ENCODE measurements at places on chromosomes 6 and 20.

DNA sequence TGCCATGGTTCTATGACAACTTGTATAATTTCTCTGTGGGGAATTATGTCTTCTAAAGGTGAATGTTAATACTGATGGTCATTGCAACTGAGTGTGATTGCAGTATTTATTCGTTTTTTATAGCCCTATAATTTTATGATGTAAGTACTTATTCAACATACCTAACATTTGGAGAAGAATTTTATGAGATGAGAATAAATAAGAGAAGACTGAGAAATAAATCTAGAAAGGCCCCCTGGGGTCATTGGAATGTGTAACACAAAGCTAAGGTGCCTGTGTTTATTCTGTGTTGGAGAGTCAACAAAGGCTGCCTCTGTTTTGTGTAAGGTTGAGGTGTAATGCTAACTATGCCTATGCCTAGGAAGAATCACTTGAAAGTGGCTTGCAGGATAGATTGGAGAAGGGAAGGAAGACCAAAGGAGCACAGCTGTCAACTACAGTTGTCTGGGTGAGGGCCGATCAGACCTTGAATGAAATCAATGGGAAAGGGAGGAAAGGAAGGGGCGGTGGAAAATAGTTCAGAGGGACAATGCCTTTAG is 1076.7 kb downstream of the KIF16B start:
- DNase-seq = no peak

- peak; percentile 88 for DNase-seq
Measured at GRCh38 chr6:150761771-150762170, 103.7 kb upstream of the MTHFD1L start.

DNA sequence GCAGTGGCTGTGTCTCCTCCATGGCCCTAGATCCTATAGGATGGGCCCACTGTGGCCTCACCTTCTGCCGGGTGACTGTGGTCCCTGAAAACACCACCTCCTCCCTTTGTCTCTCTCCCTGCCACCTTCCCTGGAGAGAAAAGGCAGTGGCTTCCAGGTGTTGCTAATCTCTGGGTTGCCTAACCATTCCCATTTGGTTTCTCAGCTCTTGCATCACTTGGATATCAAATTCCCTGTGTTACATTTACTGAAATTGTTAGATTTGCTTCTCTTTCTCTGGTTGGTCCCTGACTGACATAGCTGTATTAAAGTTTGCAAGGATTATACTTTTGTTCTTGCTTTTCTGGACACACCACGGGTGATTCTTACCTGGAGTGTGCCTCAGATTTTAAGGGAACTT is 9.3 kb upstream of the ZFP64 start:
- DNase-seq = no peak

GRCh38 chr6:145953200-145953599 is 11.0 kb downstream of the SHPRH start:
- DNase-seq = no peak

DNA sequence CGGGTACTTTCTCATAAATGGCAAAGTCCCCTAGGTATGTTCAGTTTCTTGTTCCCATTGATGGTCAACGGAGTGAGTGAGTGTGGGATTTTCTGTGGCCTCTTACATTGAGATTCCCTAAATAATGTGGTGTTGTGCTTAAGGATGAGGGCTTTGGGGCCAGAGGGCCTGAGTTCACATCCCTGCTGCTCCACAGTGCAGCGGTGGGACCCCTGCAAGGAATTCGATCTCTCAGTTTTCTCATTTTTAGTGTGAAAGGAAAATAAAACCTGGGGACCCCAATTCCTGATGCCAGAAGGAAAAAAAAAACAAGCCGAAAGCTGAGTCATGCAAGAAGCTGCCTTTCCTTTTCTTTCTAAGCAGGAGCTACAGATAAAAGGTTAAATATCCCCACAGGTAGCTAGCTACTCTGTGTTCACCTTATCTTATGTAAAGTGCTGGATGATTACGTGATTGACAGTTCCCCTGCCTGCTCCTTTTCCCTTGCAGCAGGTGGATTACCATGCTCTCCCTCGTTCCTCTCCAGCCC is 120.2 kb upstream of the CLDN20 start:
- DNase-seq = peak; percentile 39

DNA sequence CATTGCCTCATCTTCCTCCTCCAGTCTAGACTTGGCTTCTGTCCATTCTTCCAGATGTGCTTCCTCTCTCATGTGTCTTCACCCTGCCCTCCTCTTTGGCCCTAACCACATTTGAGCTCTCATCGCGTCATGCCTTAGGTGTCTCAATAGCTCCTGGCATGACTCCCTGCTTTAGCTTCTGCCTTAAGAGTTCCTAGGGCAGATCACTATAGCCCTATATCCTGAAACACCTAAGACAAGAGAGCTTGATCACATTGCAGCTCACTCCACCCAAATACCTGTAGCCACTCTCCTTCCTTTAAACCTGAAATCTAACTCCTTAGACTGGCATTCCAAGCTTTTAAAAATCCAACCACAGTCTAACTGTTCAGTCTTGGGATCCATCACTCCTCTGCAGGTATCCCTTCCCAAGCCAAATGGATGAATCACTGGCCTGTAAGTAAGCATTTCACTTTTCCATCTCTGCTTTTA is 69.0 kb upstream of the STXBP5 start:
- DNase-seq = peak; percentile 17

GRCh38 chr6:30687659-30688431 is 1.4 kb upstream of the PPP1R18 start:
- DNase-seq = peak; percentile 65

GRCh38 chr20:32231245-32231644 is 23.6 kb downstream of the POFUT1 start:
- DNase-seq = peak; percentile 4

DNA sequence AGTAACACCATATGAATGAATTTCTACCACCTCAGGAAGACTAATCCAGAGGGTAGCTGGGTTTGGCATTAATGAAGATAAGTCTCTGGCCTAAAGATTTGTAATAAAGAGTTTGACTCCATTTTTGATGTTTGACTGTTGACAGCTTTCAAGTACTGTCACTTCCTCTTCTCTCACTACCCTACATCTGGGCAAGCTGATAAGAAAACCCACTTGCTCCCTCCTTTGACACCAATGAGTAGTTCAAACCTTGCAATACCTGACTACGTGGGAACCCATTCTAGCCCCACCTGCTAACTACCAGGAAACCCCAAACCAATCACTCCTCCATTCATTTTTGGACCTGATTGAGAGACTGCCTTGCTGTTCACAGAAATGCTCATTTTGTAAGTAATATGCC is 621.5 kb downstream of the TENT5A start:
- no peak for DNase-seq

DNA sequence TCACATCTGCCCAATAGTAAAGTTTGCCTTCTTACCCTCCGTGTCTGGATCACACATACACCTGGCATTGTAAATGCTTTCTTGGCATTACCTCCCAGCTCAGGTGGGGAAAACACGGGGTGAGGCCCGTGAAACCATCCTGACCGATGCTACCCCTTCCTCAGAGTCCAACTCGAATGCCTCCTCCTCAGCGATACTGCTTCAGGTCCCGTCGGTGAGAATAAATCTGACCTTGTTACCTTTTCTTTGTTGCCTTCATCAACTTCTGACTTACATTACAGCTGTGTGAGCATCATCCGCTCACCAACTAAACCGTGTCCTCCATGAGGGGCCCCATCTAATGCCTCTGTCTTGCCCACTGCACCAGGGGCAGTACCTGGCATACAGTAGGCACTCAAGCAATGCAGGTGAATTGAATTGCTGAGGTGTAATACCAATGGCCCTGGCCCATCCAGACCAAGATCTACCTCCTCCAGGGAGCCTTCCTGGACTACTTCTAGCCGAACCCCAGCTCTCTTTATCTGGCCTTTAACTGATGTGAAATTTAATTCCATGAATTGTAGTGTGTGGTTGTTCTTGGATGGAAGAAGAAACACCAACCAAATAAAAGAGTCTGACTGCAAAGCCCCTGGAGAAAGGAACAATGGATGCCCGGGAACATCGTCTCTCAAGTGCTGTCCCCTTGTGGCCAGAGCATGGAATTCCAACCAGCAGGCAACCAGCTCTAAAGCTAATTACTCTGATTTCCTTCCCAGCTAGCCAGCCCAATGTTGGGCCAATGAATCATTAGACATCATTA is 141.5 kb downstream of the ANKRD60 start:
- peak; percentile 84 for DNase-seq

DNA sequence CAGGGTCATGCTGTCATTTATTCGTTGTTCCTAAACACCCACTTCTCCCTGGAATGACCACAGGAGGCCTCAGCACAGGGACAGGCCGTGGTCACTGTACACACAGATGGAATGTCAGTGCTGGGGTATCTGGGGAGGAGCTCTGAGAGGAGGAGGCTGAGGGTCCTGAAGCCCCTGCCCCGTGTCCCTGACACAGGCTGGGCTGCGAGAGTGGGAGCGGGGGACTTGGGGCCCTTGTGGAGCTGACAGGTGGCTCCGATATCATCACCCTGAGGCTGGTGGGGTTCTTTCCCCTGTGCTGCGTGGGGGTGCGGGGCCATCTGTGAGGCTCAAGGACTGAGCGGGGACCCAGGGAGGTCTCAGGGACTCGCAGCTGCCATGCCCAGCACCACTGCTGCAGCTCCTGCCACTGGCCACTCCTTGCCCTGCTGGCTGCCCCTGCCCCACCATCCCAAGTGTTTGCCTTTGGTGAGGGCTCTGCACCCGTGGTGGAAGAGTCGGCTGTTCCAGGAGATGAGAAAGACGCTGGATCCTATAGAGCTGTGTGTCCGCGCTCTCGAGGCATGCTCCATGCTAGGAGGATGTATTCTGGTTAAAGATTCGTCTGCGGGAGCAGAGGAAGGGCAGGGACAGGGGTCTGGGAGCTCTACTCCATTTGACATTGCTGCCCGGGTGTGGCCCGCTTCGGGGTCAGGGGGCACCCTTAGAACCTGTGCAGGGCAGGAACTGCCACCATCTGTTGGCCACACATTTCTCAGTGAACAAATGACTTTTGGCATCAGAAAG is 18.9 kb downstream of the NPEPL1 start:
- DNase-seq = peak; percentile 0

DNA sequence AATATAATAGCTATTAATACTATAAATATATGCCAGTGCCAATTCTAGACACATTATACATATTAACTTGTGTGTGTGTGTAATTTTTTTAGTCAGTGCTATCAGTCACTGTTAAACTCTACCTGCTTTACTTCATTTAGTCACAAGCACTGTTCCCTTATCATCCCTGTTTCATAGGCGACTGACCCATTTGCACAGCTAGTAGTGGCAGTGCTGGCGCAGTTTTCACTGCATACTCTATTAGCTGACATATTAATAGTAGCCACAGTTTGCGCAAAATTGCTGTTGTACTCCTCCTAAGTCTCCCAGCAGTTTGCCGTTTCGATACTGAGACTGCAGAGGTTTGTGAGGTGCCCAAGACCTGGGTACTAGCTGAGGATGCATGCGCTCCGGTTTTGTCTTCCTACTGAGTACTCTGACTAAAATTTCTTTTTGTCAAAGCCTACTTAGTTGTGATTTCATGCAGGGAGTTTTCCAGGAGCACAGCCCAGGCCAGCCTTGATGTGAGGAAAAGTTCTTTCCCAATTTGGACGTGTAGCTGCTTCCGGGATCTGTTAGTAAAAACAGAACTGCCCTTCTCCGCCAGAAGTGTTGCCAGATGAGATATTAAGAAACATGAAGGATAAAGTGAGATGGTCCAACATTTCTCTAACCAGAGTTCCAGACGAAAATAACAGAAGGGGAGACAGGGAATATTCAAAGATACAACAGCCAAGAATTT is 5.6 kb downstream of the BAG2 start:
- DNase-seq = no peak

GRCh38 chr6:107815846-107816245 is 8.3 kb downstream of the SCML4 start:
- no peak for DNase-seq

DNA sequence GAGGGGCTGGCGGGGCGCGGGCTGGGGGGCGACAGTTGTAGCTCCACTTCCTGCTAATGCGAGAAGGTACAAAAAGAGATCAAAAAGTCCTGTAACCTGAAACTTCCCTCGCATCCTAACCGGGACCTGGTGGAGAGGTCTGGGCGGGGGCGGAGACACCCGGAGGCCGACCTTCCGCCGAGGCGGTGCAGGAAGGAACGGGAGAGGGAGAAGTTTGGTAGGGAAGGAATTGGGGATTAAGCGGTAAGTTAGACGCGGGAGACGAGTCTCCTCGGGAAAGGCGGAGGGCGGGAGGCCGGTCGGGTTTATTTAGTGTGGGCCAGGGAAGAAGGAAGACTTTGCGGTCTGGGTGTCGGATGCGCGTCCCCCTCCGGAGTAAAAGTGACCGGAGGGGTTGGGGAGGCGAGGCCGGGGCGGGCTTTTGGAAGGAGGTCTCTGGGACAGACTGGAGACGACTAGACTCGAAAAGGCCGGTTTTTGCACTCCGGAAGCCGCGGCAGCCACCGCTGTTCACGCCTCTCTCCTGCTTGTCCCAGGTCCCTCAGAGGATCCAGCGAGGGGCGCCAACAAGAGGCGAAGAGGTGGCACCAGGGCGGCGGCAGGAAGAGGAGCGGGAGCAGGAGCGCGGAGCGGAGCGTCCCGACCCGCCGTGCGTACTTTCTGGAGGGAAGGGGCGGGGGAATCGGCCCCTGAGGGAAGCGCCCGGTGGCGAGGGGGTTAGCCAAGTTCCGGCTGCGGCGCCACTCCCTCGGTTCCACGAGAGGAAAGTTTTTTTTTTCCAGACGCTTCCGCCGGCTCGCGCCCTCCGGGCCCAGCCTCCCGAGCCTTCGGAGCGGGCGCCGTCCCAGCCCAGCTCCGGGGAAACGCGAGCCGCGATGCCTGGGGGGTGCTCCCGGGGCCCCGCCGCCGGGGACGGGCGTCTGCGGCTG is 734 bp downstream of the TPBG start:
- DNase-seq = peak; percentile 77

- no peak for DNase-seq
Measured at GRCh38 chr6:8278562-8278961, 156.8 kb downstream of the SLC35B3 start.

DNA sequence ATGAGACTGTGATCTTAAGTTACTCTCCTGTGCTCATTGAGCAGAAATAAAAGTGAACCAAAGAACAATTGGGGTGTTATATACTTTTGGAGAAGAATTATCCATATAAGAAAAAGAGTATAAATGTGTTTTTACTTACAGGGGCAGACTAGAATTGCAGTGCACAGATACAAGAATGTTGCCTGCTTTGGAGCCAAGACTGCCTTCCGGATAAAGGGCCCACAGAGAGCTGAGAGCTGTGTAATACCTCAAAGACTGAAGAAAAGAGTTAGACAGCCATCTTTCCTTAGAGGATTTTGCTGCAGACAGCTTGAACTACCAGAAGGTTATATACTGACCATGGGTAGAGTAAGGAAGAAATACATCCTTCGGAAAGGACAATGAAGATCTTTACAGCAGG is 1235.5 kb upstream of the CITED2 start:
- DNase-seq = peak; percentile 33
